ENCODE measurements at places on chromosomes 7 and 10. TPM values are rescaled to one million over a fixed set of nuclear protein-coding genes. Genes with fewer than 3 reads are reported as not detected.

The SSC4D gene
- 0.63 TPM for total RNA-seq

The PAPOLB gene
- total RNA-seq: 0.25 TPM

The CPXM2 gene
- 0.26 TPM for total RNA-seq

The OR2AE1 gene
- not detected for total RNA-seq

The ADAP1 gene
- total RNA-seq: 1.8 TPM

The OLAH gene
- 0.26 TPM for total RNA-seq

The PLOD3 gene
- 27.2 TPM for total RNA-seq

The GIMAP7 gene
- 108 TPM for total RNA-seq

The NRAP gene
- total RNA-seq: not detected

The TWIST1 gene
- total RNA-seq: not detected

The HSPA12A gene
- total RNA-seq: 0.77 TPM

The ATE1 gene
- 32.0 TPM for total RNA-seq

The TNS3 gene
- 11.8 TPM for total RNA-seq

The SLC13A1 gene
- total RNA-seq: not detected

The PON1 gene
- not detected for total RNA-seq

The OR2A42 gene
- not detected for total RNA-seq

The LRRC72 gene
- total RNA-seq: not detected

The UPK3B gene
- 0.38 TPM for total RNA-seq

The CTAGE4 gene
- not detected for total RNA-seq

The PRLHR gene
- total RNA-seq: not detected

The PLPP4 gene
- not detected for total RNA-seq

The HACD1 gene
- 12.9 TPM for total RNA-seq

The LMTK2 gene
- 8.6 TPM for total RNA-seq

The HOXA7 gene
- 2.0 TPM for total RNA-seq

The FGFBP3 gene
- 0.51 TPM for total RNA-seq

The SLC26A4 gene
- total RNA-seq: 10.4 TPM

The DNAJC30 gene
- 1.0 TPM for total RNA-seq

The TEX47 gene
- total RNA-seq: not detected

All from dermis microvascular lymphatic vessel endothelial cell (primary cell).